ENCODE measurements at places on chromosomes 12 and 14.

DNA sequence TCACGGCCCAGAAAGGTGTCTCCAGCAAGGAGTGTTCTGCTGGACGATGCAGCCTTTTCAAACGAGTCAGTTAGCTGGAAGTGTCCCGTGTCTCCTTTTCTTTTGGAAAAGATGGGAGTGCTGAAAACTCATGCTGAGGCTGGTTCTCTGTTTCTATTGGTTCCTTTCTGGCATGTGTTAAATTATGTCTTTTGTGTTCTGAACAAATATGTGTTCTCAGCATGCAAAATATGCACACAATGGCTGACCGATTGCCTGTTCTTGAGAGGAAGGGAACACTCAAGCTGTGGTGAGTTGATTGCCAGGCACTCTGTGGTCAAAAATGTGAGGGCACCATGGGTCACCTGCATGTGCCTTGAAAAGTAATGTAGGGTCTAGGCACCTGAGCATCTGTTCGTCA, 181.3 kb downstream of the CACNA1C start:
- DNase-seq: no peak

DNA sequence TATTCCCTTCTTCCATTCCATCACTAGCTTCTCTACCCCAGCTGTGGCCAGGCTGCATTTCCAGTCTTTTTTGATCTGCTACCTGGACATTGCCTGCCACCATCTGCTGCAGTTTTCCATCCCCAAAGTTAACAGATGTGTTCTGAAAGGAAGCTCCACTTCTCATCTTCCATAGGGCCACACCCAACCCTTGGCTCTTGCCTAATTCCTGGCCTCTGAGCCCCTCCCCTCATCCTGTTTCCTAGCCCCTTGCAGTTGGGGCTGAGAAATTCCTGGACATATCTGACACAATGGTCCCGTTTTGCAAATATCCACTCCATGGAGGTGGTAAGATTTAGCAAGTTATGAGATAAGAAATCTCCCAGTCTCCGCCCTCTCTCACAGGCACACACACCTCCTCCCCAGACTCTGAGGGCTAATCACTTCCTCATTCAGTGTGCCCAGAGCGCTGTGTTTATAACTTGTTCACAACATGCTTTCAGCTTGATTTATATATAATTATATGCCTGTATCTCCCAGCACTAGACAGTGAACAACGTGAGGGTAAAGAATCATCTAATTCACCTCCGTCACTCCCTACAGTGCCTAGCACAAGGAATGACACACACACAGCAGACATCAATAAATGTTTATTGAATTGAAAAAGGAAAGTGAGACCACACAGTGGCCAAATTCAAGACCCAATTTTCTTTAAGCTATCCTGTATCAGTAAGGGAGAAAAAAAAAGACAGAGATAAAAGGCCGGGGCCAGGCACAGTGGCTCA, 13.4 kb downstream of the SMUG1 start:
- no peak for DNase-seq

- no peak for DNase-seq
These were observed 70.7 kb downstream of the BBS10 start for GRCh38 chr12:76277480-76277879.

- DNase-seq: no peak
These were observed 167.4 kb downstream of the KIF26A start for GRCh38 chr14:104305511-104306449.

- peak; percentile 36 for DNase-seq
These were observed 102.7 kb upstream of the TBX5 start for GRCh38 chr12:114508529-114509129.

GRCh38 chr14:25132732-25133422, 82.9 kb upstream of the STXBP6 start:
- DNase-seq: peak; percentile 20

GRCh38 chr12:104669089-104669721, 212.5 kb downstream of the CHST11 start:
- DNase-seq: no peak

DNA sequence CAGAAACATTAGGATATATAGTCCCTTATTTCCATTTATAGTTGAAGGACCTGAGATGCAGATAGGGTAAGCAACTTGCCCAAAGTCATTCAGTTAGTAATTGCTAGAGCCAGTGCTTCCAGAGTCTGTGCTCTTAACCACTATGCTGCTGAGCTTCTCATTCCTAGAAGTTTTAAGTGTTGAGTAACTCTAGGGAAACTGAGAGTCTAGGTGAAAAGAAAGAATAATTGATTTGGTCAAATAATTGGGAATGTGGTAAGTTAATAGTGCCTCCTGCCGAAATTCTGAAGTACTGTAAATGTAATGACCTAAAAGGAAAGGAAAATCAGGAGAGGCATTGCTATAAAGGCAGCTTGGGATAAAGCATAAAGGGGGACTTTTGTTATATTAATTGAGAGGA, 14.1 kb downstream of the PYROXD1 start:
- no peak for DNase-seq

GRCh38 chr12:67630373-67631088, 18.0 kb upstream of the DYRK2 start:
- peak; percentile 61 for DNase-seq

- DNase-seq: no peak
These were observed 133.8 kb upstream of the NUDT4 start for GRCh38 chr12:93243689-93244513.

- no peak for DNase-seq
These were observed 28.3 kb downstream of the STON2 start for GRCh38 chr14:81371802-81372201.

DNA sequence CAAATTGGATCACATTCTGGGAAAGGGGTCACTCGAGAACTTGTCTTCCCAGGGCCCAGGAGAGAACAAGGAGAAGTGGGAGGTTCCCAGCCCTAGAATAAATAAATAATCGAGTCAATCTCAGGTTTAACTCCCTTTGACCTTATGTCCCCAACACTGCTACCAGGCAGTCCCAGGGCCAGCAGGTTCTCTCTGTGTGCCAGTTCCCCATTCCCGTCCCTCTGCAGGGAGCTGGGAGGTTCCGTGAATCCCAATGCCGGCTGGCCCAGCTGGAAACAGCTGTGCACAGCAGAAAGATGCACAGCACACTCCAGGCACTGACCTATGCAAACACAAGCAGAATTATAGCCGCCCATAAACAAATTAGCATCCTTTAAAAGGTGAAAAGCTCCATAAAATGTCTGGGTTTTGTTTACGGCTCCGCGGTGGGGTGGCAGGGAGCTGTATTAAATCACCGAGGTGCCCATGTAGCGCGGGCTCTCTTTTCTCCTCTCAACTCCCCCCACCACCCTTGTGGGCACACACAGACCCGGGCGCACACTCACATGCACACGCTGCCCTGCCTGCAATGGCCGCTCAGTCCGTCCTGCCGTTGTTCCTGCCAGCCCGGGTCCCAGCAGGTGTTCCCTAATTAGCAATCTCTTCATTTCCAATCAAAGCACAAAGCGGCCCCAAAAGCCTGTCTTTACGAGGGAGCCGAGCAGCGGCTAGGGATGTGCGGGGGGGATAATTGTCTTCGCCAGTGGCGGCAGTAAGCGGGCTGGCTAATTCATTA, 46.6 kb upstream of the ESRRB start:
- no peak for DNase-seq

DNA sequence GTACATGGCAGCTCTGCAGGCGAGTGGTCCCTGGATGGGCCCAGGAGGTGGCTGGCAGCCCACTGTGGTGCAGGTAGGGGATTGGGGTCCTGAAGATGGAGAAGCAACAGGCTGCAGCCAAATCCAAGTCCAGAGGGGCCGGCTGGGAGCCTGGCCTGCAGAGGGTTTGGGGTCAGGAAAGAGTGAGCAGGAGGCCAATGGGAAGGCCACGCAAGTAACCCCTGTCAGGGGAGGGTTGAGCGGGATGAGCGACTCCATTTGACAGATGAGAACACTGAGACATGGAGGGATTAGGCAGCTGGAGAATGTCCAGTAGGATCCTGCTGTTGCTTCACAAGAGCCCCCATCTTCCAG, 136.0 kb downstream of the BCL11B start:
- DNase-seq: no peak

- peak; percentile 47 for DNase-seq
These were observed 8.8 kb downstream of the VPS37B start for GRCh38 chr12:122886851-122887818.

DNA sequence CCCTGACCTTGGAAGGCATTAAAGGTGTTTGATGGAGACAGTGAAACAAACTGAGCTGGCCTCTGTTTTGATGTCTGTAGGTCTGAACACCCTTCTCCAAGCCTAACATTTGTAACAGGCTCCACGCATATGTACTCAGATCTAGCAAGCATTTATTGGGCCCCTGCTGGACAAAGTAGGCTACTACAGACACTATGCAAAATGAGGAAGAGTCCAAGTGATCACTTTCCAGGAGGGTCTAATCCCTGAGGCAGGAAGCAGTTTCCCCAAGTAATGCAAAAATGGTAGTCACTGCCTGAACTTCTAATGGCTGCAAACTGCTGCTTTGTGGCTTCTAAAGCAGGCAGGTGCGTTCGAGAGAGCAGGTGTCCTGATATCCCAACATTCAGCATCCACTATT, 405.8 kb downstream of the MED13L start:
- no peak for DNase-seq

DNA sequence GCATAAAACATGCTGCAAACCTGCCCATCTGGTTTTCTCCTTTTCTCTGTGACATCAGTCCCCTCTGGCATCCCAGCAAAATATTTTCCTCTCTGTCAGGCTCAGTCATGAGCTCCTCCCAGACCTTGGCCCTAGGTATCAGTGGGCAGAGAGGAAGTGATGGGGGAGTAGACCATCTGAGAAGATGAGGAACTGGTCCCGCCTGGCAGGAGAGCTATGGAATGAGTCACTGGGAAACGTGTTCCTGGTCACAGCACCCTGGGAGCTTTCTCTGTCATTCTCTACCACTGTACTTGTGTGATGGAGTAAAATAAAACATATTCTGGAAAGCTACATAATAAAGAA, 5.0 kb upstream of the SRSF9 start:
- DNase-seq: no peak

DNA sequence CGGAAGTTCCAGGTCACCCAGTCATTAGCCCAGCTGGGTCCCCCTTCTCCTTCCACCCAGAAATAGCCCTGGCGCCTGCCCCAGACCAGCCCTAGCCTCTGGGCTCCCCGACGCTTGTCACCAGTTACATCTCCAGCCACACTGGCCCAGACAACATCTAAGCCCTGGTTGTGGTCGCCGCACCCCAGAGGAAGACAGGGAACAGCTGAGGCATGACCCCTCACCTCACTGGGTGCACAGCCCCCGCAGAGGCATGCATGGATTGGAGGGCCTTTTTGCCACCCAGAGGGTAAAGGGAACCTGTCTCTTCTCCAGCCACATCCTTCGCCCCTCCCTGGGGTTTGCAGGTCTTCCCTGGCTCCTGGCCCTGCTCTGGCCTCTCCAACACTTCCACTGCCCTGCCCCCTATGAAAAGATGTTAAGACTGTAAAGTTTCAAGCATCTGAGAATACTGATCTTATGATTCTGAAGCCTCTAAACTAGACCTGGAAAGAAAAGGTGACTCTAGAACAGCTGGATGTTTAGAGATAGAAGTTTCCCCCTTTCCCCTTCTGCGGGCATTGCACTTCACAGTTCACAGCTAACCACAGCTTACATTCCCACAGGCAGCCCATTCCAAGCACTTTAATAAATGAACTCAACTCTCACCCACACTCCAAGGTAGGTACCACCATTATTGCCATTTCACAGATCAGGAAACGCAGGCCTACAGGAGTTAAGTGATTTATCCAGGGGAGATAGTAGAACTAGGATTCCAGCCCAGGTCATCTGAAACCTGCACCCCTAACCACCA, 14.7 kb downstream of the TMEM119 start:
- DNase-seq: no peak

- no peak for DNase-seq
These were observed 83.3 kb downstream of the DAAM1 start for GRCh38 chr14:59271734-59272133.

- DNase-seq: no peak
These were observed 266.3 kb upstream of the CCDC196 start for GRCh38 chr14:66219886-66220285.

GRCh38 chr12:2633176-2633824, 161.5 kb upstream of the FKBP4 start:
- DNase-seq: no peak

DNA sequence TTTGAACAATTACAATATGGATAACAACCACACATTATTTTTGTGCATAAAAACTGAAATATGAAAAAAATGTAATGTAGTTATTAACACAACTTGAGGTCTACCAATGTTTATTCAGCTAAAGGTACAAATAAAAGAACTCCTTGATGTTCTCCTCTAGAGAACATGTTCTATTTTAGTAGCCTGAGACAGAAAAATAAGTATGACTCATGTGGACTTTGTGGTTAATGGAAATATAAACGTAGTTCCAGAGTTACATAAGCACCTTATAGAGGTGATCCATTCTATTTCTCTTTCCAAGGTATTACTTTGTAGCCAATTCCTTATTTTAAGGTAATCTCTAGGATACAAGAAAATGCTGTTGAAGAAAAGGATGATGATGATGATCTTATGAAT, 25.7 kb downstream of the ALKBH1 start:
- no peak for DNase-seq

- no peak for DNase-seq
These were observed 85.7 kb downstream of the SAMD4A start for GRCh38 chr14:54652605-54653052.

DNA sequence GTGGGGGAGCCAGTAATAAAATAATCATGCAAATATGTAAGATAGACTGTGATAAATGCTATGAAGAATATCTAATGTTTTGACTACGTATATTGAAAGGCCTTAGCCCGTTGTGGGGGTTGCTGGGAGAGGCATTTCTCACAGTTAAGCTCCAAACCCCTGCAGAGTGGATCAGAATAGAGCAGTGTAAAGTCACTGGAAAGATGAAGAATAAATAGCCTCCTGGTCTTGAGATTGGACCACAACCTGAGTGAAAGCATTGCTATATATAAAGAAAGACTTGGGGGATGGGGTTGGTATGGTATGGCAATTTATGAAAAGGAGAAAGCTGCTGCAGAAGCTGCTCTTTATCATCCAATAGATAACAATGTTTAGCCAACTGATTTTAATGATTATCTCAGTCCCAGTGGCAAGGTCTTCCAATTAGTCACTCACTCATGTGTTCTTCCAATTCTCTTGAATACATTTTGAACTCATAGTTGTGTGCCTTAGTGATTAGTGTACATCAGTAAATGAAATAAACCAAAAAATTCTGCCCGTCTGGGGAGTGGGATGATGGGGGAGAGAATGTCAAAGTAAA, 10.2 kb downstream of the PLEKHA5 start:
- no peak for DNase-seq

GRCh38 chr14:38122241-38122640, 85.5 kb upstream of the SSTR1 start:
- no peak for DNase-seq

GRCh38 chr14:50232276-50232642, 881 bp upstream of the SOS2 start:
- no peak for DNase-seq

All from activated T-cell treated with anti-CD3 and anti-CD28 coated beads for 48 hours (primary cell).